Activated naive CD8-positive, alpha-beta T cell treated with anti-CD3 and anti-CD28 coated beads, Interleukin-2, amount 10 ng/mL, durations not matched to agents 7 days and 5 days (primary cell): ENCODE measurements at places on chromosomes 5 and 9. TPM values are rescaled to one million over a fixed set of nuclear protein-coding genes. Genes with fewer than 3 reads are reported as not detected.

FOXI1 gene
- total RNA-seq = not detected

ADGRV1 gene
- total RNA-seq = not detected

PAPPA gene
- total RNA-seq = not detected

ZCCHC9 gene
- 31.8 TPM for total RNA-seq

C5orf34 gene
- total RNA-seq = 9.8 TPM

INSL6 gene
- total RNA-seq = not detected

EGFLAM gene
- total RNA-seq = not detected

NTRK2 gene
- not detected for total RNA-seq

PDE6A gene
- total RNA-seq = not detected

NREP gene
- total RNA-seq = 20.2 TPM

C5orf58 gene
- total RNA-seq = not detected

SCGB3A2 gene
- not detected for total RNA-seq

SPARC gene
- 0.39 TPM for total RNA-seq

AGXT2 gene
- not detected for total RNA-seq

GABRA1 gene
- total RNA-seq = not detected

SPINK7 gene
- not detected for total RNA-seq

TEX48 gene
- not detected for total RNA-seq

COL15A1 gene
- total RNA-seq = 0.42 TPM

FCN2 gene
- not detected for total RNA-seq

PCDHGB2 gene
- 0.64 TPM for total RNA-seq

ALDOB gene
- total RNA-seq = not detected

ORM2 gene
- not detected for total RNA-seq
